ENCODE measurements at places on chromosomes 5 and 9.
A peak's percentile ranks its signal among the peaks of the same experiment; 100 is the strongest.

- no peak for DNase-seq
Observed at GRCh38 chr5:124071039-124071438, 559.1 kb downstream of the CSNK1G3 start.

- DNase-seq: no peak
Observed at GRCh38 chr5:32933692-32934091, 222.6 kb downstream of the NPR3 start.

- no peak for DNase-seq
Observed at GRCh38 chr5:83988293-83988685, 267.6 kb upstream of the HAPLN1 start.

GRCh38 chr9:1604942-1605560 is 410.1 kb upstream of the SMARCA2 start:
- peak; percentile 33 for DNase-seq

- no peak for DNase-seq
Observed at GRCh38 chr9:110672873-110673510, 4.4 kb downstream of the MUSK start.

DNA sequence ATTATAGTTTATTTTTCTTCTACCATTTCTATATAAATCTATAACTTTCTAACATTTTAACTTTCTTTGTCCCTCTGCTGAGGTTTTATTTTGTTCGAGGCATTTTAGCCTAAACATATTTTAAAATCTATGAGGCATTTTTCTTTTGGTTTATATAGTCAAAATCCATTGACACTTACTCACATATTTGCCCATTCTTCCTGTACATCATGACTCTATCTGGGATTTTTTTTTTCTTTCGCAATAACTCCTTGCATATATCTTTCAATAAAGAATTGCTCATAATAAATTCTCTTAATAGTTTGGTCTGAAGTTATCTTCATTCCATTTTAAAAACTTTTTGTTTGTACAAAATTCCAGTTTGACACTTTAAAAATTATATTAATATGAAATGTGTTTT is 632.3 kb downstream of the TLE4 start:
- DNase-seq: no peak

GRCh38 chr5:54440456-54440893 is 15.0 kb upstream of the HSPB3 start:
- DNase-seq: no peak

GRCh38 chr9:127418037-127418471 is 6.1 kb upstream of the ZNF79 start:
- peak; percentile 3 for DNase-seq

GRCh38 chr9:20315677-20316076 is 306.6 kb downstream of the MLLT3 start:
- DNase-seq: no peak

GRCh38 chr9:88583901-88584596 is 49.1 kb downstream of the NXNL2 start:
- no peak for DNase-seq

- DNase-seq: no peak
Observed at GRCh38 chr9:120868339-120868675, 8.7 kb downstream of the PHF19 start.

DNA sequence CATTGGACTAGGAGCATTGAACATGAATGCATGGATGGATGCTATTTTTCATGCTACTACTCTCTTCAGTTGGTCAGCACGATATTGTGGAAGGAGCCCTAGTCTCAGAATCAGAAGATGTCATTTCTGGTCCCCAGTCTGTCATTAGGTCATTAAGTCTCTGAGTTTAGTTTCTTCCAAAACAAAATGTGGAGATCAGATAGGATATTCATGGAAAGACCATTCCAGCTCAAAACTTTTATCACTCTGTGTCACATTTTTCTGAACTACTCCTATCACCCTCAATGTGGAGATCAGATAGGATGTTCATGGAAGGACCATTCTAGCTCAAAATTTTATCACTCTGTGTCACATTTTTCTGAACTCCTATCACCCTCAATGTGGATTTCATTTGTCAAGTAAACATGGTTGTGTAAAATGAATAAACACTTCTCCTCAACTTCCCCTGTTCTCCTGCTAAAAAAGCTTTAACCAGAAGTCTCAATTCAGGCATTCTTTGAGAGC is 296.8 kb downstream of the MRPS30 start:
- no peak for DNase-seq

- DNase-seq: no peak
Observed at GRCh38 chr5:7374186-7374585, 21.8 kb upstream of the ADCY2 start.

DNA sequence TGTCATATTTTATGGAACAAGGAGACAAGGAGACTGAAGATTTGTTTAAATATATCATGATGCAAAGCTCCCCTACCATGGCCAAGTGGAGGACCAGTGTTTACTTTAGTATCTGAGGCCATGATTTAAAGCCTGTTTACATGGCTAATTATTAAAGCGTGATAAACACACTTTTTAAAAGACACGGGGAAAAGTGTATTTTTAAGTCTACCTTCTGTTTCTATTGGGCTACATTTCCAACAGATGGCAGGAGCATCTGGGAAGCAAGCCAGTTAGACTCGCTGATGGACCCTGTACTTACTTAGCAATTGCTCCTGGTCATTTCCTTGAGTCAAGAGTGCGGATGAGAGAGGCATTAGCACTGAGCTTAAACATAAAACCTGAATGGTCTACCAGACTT is 480.3 kb upstream of the SEMA6A start:
- DNase-seq: no peak

DNA sequence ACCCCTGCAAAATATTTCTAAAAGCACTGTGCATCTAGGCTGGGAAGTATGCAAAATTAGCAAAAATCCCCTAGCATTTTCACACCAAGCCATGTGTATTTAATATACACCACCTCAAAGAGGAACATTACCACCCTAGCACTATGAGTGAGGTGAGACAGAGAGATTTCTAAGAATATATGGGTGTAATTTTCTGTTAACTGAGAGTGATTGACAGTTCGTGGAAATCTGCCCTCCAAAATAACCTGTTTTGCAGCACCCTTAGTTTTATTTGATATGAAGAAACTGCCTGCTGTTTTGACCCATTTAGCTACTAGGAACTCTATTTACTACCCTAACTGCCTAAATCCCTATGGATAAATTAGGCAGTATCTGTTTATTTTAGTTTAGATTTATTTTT is 64.2 kb upstream of the CDKN2B start:
- no peak for DNase-seq

DNA sequence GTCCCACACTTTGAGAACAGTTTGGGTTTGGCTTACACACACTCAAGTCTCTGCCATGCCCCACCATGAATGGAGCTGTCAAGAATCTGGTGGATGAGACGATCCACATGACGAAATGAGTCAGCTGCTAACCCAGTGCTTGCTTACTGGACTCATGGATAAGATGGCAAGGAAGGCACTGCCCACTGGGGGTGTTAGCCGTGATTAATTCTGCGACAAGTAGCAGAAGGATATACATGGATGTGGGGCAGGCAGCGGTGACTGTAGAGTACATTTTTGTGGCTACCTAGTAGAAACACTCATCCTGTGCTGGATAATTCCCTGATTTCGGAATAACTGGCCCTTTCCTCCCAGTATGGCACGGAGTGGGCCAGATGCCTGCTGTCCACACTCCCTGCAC is 77.5 kb downstream of the SPATA31C2 start:
- no peak for DNase-seq

DNA sequence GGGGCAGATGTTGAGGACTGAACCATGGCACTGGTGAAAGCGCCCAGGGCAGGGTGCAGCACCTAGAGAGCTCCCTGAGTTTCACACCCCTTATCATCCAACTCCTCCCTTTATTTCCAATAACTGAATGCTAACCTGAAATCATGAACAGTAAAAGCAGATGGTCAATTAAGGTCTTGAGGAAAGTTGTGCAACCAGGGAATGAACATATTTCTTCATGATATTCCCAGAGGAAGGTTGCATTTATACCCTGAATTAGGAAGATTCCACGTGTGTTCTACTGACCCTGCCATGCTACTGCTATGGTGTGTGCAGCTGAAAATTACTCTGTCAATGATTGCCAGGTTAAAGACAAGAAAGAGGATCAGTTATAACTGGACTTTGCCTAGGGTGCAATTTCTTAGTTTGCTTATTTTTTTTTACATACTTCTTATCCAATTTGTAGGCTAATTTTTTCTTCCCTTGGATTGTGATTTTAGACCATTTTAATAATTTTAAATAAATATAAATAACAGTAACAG is 319.8 kb downstream of the SEMA5A start:
- DNase-seq: no peak

- no peak for DNase-seq
Observed at GRCh38 chr5:107154593-107154992, 516.1 kb downstream of the EFNA5 start.

DNA sequence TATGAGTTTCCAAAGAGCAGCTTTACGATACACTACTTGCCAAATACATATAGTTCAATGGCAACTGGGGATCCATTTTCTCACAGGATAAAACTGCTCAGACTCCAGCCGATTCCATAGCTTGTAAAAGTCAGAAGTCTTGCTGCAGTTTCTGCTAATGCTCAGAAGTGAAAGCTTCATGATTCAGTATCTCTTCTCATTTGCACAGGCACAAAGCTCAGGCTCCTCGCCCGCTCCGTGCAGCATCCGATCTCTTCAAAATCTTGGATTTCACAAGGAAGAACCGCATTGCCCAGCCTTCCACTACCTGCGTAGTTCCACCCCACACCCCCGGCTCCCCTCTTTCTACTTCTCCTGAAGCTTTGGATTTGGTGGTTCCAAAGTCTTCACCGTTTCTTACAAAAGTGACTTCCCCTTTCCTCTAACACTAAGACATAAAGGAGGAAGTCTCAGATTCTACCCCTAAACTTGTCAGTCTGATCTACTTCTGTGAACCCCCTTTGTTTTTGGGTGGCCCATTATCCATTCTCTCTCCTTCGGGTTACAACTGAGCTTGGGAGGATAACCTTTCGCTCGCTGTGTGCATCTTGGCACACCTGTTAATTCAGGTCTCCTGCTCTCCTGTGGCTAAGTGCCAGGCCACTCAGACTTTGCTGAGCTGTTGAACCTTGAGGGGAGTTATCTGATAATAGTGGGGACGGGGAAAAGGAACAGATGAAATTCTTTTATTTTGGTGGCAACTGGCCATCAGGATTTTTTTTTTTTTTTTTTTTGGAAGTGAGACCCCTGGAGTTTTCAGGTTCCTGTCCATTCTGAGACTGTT is 194.1 kb downstream of the GNA14 start:
- no peak for DNase-seq

GRCh38 chr9:567128-567746 is 274.3 kb upstream of the DMRT1 start:
- no peak for DNase-seq

DNA sequence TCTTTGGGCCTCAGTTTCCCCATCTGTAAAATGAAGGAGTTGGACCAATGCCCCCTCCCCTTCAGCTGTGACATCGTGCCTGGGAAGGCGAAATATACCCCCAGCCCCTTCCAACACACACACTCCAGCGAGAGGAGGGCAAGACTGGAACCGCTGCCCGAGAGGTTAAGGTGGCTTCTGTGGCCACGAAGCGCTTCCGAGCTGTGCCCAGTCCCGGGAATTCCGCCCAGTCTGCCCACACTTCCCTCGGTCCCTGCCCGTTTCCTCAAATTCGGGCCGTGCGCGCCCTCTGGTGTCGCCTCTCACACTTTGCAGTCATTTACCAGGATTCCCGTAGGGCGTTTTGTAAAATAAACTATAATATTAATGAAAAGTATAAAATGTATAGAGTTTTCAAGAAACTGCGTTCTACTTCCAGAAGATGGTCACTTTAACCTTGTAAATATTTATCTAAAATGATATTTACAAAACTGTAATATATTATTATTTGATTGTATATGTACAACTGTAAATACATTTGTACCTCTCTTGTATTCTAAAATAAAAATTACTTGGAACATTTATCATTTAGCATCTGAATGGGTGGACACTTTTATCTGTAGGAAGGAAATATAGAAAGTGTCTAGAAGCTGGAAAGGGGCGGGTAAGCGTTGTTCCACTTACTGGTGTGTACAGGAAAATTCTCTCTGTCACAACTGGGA is 11.0 kb upstream of the EXOSC2 start:
- peak; percentile 70 for DNase-seq

GRCh38 chr5:173395257-173395932 is 67.2 kb upstream of the STC2 start:
- DNase-seq: no peak

DNA sequence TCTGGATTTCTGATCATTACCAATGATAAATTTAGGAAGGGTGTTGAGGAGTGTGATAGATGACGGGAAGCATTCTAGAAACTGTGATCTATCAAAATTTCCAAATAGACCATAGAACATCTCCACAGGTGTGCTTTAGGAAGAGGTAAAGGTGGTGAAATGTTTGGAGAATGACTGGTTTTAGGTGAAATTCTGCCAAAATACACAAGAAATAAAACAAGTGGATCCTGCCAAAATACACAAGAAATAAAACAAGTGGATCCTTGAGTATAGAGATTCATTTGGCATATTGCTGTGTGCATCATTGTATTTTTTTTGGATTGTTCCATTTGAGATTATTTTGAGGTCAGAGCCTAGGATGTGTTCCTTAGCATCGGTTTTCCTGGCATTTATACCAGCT is 88.3 kb upstream of the CTNND2 start:
- DNase-seq: no peak

DNA sequence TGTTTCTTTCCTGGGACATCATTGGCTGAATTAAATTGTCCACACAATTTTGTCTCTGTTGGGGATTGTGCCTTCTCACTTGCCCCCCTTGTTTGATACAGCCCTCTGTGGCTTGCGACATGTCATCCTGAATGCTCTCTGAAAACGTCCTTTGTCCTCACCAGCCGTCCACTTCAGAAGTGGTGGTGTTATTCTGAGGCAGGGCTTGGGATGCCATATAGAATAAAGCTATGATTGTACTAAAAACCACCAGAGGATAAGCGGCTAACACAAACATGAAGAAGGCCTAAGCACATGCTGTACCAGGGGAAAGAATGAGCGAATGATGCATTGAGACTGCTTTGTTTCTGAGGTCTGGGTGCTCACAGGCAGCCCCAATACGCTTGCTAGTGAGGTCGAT is 3.5 kb upstream of the SNX30 start:
- DNase-seq: no peak

DNA sequence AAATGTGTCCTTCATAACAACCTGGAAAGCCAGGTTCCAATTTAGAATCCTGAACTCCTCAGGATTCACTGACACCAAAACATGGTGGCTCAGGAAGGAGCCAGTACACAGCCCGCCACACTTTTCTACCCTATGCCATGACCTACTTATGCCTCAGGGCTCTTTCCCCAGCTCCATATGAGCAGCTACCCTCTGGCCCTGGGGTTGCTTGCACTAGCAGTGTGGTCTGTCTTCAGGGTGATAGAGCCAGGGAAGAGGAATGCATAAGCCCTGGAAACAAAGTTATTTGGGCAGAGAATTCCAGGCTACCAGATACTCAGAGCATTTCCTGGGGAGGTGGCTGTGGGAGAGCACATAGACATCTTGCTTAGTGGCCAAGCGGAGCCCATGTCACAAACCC is 15.0 kb upstream of the ECM2 start:
- DNase-seq: no peak

DNA sequence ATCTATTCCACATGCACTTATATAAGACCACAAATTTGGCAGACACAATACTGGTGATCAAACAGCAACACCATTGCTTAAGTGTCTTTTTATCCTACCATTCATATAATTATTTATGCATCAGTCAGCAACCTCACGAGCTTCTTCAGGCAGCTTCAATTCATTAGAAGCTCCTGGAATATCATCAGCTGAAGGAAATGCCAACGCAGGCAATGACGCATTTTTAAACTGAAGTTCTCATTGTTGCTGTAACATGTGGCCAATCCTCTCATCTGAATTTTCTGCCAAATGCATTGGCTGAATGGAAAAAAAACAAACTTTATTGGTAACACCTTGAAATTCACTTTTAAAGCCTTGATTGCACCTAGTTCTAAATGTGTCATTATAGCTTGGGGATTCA is 376.4 kb upstream of the RGMB start:
- no peak for DNase-seq

- DNase-seq: no peak
Observed at GRCh38 chr5:10324518-10325370, 17.0 kb upstream of the CMBL start.

Data from NCI-H1436 (cell line).